ENCODE measurements at places on chromosomes 3 and 15. TPM values are rescaled to one million over a fixed set of nuclear protein-coding genes. Genes with fewer than 3 reads are reported as not detected.

GRCh38 chr3:61559136-61559731 is 2.1 kb upstream of the PTPRG start:
- H3K4me3 ChIP-seq: no peak overlapping the region
- H3K27ac ChIP-seq: no peak overlapping the region
- no peak for DNase-seq

DNA sequence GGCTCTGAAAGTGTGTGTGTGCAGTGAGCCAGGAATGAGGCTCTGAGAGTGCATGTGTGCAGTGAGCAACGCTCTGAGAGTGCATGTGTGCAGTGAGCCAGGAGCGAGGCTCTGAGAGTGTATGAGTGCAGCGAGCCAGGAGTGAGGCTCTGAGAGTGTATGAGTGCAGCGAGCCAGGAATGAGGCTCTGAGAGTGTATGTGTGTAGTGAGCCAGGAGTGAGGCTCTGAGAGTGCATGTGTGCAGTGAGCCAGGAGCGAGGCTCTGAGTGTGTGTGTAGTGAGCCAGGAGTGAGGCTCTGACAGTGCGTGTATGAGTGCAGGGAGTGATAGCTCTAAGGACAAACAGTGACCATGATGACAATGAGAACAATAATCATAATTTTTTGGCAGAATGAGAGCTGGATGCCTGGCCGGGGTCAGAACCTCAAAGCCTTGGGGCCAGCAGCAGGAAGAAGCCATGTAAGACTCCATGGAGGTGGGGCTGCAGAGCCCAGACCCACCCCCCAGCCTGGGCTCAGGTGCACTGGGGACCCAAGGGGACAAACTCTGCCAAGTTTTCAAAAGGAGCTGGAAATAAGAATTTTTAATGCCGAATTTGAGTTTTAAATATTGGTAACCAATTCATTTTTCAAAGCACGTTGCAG is 85.7 kb upstream of the PRR20G start:
- H3K27ac ChIP-seq: no peak overlapping the region
- peaks cover 3% of the 10 kb centered on the region for H3K27me3 ChIP-seq
- no peak overlapping the region for H3K4me3 ChIP-seq
- no peak for DNase-seq

GRCh38 chr3:128360705-128361271 is 105.9 kb downstream of the DNAJB8 start:
- H3K4me3 ChIP-seq: no peak overlapping the region
- H3K36me3 ChIP-seq: peaks cover 14% of the 10 kb centered on the region
- H3K27ac ChIP-seq: no peak overlapping the region
- no peak for DNase-seq
- H3K27me3 ChIP-seq: no peaks in the 10 kb centered on the region

DNA sequence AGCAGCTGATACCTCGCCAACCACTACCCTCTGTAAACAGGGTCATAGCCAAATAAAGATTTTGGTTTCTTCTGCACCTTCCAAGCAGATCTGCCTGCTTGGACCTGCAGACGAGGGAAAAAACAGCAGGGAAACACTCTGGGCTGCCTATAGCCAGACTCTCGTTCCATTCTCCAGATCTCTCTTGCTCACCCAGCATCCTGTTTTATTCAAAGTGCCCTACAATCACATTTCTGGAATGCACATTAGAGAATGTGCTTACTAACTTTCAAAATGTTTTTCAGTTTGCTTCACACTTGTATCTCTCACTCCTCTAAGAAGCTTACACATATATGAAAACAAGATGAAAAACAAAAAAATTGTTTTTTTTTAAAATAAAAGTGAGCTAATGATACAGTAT is 71.4 kb downstream of the MLH1 start:
- no peak for DNase-seq
- H3K27me3 ChIP-seq: no peaks in the 10 kb centered on the region
- H3K4me3 ChIP-seq: no peak overlapping the region
- H3K36me3 ChIP-seq: peaks cover 5% of the 10 kb centered on the region

DNA sequence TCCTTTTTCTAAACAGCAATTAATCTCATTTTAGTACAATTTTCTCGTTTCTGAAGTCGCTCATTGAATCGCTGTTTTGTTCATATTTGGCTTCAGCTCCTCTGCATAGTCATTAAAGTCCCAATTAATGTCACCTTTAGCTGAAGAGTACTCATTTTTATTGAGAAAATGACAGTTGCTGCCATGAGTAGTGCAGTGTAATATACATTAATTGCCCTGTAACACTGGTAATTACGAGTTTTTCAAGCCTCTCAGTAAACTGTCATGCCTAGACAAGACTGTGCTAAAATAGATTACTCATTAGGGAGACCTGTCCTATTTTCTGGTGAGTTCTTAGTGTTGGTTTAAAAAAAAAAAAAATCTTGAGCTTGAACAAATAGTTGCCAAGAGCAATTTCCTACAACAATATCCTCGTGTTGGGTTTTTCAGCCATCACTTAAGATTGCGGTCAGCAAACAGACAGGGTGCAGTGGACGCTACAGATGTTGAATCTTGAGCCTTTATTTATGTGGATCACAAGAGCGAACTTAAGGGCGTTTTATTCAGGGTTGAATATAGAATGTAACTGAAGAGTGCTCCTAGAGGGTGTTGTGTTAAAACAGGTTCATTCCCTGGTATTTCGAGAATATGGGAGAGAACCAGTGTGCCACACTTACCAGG is 176.0 kb downstream of the CDIN1 start:
- no peak overlapping the region for H3K27ac ChIP-seq
- no peak for DNase-seq
- no peaks in the 10 kb centered on the region for H3K27me3 ChIP-seq
- H3K4me1 ChIP-seq: no peaks in the 10 kb centered on the region
- no peaks in the 10 kb centered on the region for H3K36me3 ChIP-seq

- no peaks in the 10 kb centered on the region for H3K4me1 ChIP-seq
- DNase-seq: no peak
- no peaks in the 10 kb centered on the region for H3K27me3 ChIP-seq
- no peak overlapping the region for H3K27ac ChIP-seq
Observed at GRCh38 chr3:186044427-186044826, 64.5 kb downstream of the ETV5 start.

DNA sequence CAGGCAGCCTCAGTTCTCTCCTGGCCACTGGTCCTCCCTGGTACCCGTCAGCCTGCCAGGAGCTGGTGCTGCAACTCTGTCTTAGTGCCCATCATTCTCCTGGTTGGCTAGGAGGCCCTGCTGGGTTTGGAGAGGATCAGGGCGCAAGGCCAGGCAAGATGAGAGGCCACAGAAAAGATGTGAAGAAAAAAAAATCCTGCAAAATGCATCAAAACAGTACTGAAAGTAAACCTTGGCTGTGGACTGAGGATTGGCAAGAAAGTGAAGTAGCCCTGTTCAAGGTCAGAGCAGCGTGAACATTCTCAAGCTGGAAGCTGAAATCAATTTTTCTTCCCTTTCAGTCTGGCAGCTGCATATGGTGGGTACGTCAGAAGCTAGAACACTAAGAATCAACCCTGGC is 74.2 kb downstream of the GTF2E1 start:
- no peak overlapping the region for H3K4me3 ChIP-seq
- no peaks in the 10 kb centered on the region for H3K36me3 ChIP-seq
- no peaks in the 10 kb centered on the region for H3K27me3 ChIP-seq
- no peak overlapping the region for H3K27ac ChIP-seq
- H3K4me1 ChIP-seq: no peaks in the 10 kb centered on the region
- no peak for DNase-seq

- DNase-seq: no peak
- no peak overlapping the region for H3K4me3 ChIP-seq
- H3K27me3 ChIP-seq: no peaks in the 10 kb centered on the region
- H3K27ac ChIP-seq: no peak overlapping the region
Observed at GRCh38 chr15:25092661-25093060, 137.9 kb downstream of the SNRPN start.

DNA sequence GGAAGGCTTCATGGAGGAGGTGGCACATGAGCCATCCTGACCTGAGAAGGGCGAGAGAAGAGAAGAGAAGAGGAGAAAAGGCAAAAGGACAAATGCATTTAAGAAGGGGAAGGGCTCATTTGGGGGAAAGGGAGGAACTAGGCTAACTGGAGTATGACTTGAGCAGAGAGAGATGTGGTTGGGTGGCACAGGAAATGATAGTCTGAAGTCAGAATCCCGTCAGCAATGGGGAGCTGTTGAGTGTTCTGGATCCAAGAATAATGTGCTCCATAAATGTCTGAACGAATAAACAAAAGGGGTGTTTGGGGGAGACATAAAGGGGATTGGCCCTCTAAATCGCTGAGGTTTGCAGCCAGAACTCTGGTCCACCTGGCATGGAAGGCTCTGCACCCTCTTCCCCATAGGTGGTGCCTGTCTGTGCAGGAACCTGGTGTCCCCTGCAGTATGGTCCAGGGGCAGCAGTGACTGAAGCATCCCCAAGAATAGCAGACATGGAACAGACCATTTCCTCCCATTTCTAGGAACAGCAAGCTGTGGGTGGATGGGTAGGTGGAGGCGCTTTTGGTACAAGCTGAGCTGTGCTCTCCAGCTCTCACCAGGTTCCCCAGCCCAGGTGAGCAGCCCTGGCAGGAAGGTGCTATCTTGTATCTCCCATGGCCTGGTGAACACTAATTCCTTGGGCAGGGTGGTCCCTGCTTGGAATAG is 15.2 kb downstream of the CORO2B start:
- peaks cover 4% of the 10 kb centered on the region for H3K27me3 ChIP-seq
- no peak overlapping the region for H3K4me3 ChIP-seq
- no peaks in the 10 kb centered on the region for H3K4me1 ChIP-seq
- no peak for DNase-seq
- H3K27ac ChIP-seq: no peak overlapping the region

GRCh38 chr3:129122412-129123011 is 908 bp upstream of the RAB43 start:
- peaks cover 15% of the 10 kb centered on the region for H3K4me1 ChIP-seq
- no peaks in the 10 kb centered on the region for H3K27me3 ChIP-seq
- no peak for DNase-seq

GRCh38 chr3:184320104-184320445 is 5.7 kb downstream of the EIF4G1 start:
- H3K27me3 ChIP-seq: no peaks in the 10 kb centered on the region
- no peak overlapping the region for H3K4me3 ChIP-seq
- DNase-seq: no peak
- H3K27ac ChIP-seq: no peak overlapping the region
- H3K4me1 ChIP-seq: peaks cover 20% of the 10 kb centered on the region

DNA sequence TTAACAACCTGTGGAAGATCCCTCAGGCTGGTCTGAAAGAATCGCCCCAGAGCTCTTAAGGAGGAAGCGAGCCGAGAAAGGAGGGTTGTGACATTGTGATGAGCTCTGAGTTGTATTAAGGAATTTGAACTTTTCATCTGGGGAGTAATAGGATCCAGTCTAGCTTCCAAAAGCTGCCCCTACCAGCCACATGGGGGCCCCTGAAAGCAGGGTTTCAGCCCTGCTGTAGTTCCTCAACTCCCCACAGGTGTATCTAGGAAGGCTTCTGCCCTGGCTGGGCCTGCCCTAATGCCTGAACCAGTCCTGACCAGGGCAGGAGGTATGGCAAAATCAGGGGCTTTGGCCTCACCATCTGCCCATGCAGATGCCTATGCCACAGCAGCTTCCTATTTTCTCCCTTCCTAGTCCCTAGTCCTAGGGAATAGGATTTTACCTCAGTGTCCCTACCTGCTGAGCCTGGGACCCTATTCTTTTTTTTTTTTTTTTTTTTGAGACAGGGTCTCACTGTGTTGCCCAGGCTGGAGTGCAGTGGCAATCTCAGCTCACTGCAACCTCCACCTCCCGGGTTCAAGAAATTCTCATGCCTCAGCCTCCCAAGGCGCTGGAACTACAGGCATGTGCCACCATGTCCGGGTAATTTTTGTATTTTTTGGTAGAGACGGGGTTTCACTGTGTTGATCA is 5.0 kb upstream of the AP3S2 start:
- no peak overlapping the region for H3K27ac ChIP-seq
- H3K36me3 ChIP-seq: no peaks in the 10 kb centered on the region
- no peak overlapping the region for H3K4me3 ChIP-seq

DNA sequence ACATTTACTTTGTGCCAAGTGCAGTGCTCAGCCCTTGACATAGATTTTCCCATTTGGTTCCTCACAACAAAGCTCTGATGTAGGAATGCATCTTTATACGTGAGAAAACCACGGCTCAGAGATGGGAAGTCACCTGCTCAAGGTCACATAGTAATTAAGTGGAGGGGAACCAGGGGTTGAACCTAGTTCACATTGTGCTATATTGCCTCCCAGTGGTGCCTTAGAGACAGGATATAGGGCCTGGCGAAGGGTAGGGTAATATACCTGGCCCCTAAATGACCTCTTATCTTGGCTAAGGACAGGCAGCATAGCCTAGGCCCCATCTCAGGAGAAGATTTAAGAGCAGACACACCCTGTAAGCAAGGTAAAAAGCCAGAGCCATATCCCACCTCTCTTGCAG is 71.5 kb downstream of the FOXP1 start:
- H3K27ac ChIP-seq: no peak overlapping the region
- H3K4me1 ChIP-seq: no peaks in the 10 kb centered on the region
- H3K36me3 ChIP-seq: no peaks in the 10 kb centered on the region
- H3K27me3 ChIP-seq: no peaks in the 10 kb centered on the region
- no peak overlapping the region for H3K4me3 ChIP-seq

DNA sequence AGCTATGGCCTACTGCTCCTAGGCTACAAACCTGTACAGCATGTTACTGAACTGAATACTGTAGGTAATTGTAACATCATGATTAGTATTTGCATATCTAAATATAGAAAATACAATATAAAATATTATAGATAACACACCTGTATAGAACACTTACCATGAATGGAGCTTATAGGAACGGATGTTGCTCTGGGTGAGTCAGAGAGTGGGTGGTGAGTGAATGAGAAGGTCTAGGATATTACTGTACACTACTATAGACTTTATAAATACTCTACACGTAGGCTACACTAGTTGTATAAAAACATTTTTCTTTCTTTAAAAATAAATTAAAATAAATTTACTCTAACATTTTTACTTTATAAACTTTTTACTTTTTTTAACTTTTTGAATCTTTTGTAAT is 224.0 kb upstream of the CBLB start:
- H3K4me1 ChIP-seq: no peaks in the 10 kb centered on the region
- H3K4me3 ChIP-seq: no peak overlapping the region
- no peaks in the 10 kb centered on the region for H3K27me3 ChIP-seq
- no peaks in the 10 kb centered on the region for H3K36me3 ChIP-seq
- DNase-seq: no peak
- no peak overlapping the region for H3K27ac ChIP-seq

DNA sequence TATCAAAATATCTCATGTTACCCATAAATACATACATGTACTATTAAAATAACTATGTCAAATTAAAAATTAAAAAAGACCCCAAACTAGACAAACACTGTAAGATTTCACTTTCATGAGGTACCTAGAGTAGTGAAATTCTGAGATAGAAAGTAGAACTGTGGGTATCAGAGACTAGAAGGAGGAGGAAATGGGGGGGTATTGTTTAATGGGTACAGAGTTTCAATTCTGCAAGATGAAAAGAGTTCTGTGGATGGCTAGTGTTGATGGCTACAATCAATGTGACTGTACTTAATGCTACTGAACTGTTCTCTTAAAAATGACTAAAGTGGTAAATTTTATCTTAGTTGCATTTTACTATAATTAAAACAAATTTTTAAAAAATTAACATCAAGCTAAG is 36.6 kb downstream of the RFX7 start:
- no peaks in the 10 kb centered on the region for H3K36me3 ChIP-seq
- H3K27ac ChIP-seq: no peak overlapping the region
- no peak overlapping the region for H3K4me3 ChIP-seq
- no peaks in the 10 kb centered on the region for H3K27me3 ChIP-seq

- H3K36me3 ChIP-seq: peaks cover 13% of the 10 kb centered on the region
- H3K27ac ChIP-seq: peak overlapping the region; percentile 39
- H3K4me1 ChIP-seq: no peaks in the 10 kb centered on the region
- no peak for DNase-seq
Observed at GRCh38 chr3:152405915-152406802, 137.4 kb downstream of the MBNL1 start.

The GOLGA6B gene
- not detected for total RNA-seq

The SENP5 gene
- 24.8 TPM for total RNA-seq

The MOBP gene
- 0.05 TPM for total RNA-seq

Data from thymus (tissue), 14 donors.